Kidney (tissue), 22 donors: ENCODE measurements at places on chromosomes 2 and 18. TPM values are rescaled to one million over a fixed set of nuclear protein-coding genes. Genes with fewer than 3 reads are reported as not detected.
A peak's percentile ranks its signal among the peaks of the same experiment; 100 is the strongest.

GRCh38 chr2:23198316-23199114, 186.5 kb upstream of the KLHL29 start:
- no peaks in the 10 kb centered on the region for H3K36me3 ChIP-seq
- DNase-seq = no peak
- peak overlapping the region; percentile 27 for H3K4me3 ChIP-seq
- no peak overlapping the region for H3K27ac ChIP-seq
- H3K27me3 ChIP-seq = no peaks in the 10 kb centered on the region

GRCh38 chr18:7919565-7919964, 352.4 kb downstream of the PTPRM start:
- H3K27ac ChIP-seq = no peak overlapping the region
- no peaks in the 10 kb centered on the region for H3K4me1 ChIP-seq
- H3K4me3 ChIP-seq = no peak overlapping the region
- DNase-seq = no peak
- no peaks in the 10 kb centered on the region for H3K36me3 ChIP-seq

GRCh38 chr2:177595126-177595845, 202.7 kb downstream of the AGPS start:
- no peaks in the 10 kb centered on the region for H3K36me3 ChIP-seq
- DNase-seq = no peak
- no peaks in the 10 kb centered on the region for H3K4me1 ChIP-seq
- H3K4me3 ChIP-seq = no peak overlapping the region
- no peaks in the 10 kb centered on the region for H3K27me3 ChIP-seq
- H3K27ac ChIP-seq = no peak overlapping the region

DNA sequence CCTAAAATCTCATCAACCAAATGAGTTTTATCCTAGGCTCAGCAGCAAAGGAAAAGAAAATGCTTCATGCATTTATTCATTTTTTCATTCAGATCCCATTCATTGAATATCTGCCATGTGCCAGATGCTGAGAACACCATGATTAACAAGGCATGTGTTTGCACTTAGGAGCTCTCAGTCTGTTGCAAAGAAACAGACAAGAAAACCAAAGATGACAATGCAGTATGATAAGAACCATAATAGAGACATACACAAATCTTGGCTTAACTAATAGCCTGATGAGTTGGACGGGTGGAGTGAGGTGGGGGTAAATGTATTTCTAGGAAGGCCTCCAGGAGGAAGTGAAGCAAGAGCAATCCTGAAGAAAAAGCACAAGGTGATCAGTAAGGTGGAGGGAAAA, 177.8 kb upstream of the SCN7A start:
- no peaks in the 10 kb centered on the region for H3K27me3 ChIP-seq
- no peak overlapping the region for H3K27ac ChIP-seq
- H3K4me1 ChIP-seq = no peaks in the 10 kb centered on the region
- H3K36me3 ChIP-seq = no peaks in the 10 kb centered on the region

- H3K27ac ChIP-seq = no peak overlapping the region
- H3K36me3 ChIP-seq = no peaks in the 10 kb centered on the region
Observed at GRCh38 chr18:11808001-11808855, 43.0 kb upstream of the CHMP1B start.

- no peak overlapping the region for H3K27ac ChIP-seq
- no peaks in the 10 kb centered on the region for H3K27me3 ChIP-seq
- H3K4me1 ChIP-seq = no peaks in the 10 kb centered on the region
- no peak overlapping the region for H3K4me3 ChIP-seq
- no peaks in the 10 kb centered on the region for H3K36me3 ChIP-seq
Observed at GRCh38 chr2:215171796-215172195, 33.4 kb upstream of the ABCA12 start.

DNA sequence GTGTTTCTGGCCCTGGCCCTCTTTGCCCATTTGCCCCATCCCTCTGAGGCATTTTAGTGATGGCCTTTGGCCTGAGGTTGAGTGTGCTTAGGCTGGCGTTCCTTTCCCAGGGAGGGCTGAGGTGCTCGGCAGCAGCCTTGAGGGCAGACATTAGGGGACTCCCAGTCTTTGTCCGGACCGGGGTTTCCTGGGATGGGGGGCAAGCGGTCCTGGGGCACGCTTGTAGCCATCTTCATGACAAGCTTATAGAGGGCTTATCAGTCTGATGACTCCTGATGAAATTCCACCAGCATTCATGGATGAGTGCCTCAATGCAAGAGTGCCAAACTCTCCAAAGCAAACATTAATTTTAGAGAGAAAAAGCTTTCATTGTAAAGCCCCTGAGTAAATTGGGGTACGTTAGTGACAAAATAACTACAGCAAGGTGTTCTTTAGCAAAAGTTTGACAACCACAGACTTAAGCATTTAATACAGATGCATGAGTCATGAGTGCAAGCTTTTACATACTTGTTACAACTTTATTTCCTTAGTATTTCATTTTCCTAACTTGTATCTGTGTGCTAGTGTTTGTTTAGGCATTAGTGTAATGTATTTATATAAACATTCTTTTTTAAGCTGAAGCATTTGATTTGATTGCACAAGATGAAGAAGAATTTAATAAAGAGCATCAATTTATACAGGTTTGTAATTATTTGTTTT, 45.6 kb downstream of the CEP192 start:
- no peak for DNase-seq
- peaks cover 2% of the 10 kb centered on the region for H3K36me3 ChIP-seq
- no peak overlapping the region for H3K4me3 ChIP-seq
- H3K27ac ChIP-seq = no peak overlapping the region

The ZEB2 gene
- polyA plus RNA-seq = 8.3 TPM

The CSRNP3 gene
- polyA plus RNA-seq = 3.3 TPM
